Activated CD4-positive, alpha-beta T cell treated with anti-CD3 and anti-CD28 coated beads for 36 hours (primary cell): ENCODE measurements at places on chromosomes 2 and 18.

DNA sequence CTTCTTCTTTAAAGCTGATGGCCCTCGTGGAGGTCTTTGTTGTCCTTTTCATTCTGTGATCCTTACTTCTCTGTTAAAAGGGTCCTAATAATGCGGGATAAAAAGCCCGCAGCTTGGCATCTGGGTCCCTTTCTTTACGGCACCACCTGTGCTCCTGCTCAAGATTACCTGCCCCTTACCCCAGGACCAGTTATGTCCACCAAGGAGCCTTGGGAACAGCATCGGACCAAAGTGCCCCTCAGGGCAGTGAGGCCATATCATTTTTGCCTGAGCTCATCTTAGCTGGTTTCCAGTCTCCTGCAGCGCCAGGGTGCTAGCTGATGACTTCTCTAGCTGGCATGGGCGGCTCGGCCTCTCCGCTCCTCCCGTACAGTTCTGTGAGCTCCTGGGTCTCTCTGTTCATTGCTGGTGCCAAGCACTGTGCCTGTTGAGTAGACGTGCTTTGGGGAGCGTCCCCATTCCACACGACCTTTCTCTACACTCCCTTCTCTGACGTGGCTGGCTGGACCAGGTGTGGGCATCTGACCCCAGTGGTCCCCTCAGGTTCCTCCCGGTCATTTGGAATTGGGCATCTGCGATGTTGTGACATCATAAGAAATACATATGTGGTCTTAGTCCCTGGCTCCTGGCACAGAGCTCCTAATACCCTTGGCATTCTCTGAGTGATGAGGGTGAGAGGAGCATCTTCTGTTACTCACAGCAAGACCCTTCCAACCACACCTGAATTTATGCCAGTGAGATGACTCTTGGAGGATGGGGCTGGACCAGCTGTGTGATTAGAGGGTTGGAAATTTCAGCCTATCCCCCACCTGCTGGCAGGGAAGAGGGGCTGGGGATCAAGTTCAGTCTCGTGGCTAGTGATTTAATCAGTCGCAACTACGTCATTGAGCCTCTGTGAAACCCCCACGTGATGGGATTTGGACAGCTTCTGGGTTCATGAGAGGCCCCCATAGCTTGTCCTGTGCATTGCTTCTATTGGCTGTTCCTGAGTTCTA, 134.2 kb upstream of the HS6ST1 start:
- no peak for DNase-seq

GRCh38 chr2:9720352-9721093, 89.7 kb upstream of the YWHAQ start:
- no peak for DNase-seq

DNA sequence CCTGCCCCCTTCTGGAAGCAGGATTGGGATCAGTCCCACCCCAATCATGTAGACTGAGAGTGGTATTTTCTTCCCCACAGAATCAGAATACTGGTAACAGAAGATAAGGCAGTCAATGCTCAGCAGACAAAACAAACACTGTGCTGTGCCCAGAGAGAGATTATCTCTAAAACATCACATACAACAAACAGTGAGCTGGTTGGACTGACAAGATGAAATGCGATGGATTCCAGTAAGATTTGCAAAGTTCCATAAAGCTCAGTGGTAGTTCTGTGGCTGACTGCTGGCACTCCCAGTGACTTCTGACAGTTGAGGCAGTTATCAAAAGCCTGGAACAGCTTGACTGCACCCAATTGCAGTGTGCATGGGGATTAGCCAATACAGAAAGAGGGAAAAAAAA, 311.5 kb upstream of the MGAT5 start:
- DNase-seq = no peak

GRCh38 chr2:193549661-193550060, 1354.9 kb upstream of the TMEFF2 start:
- DNase-seq = no peak

DNA sequence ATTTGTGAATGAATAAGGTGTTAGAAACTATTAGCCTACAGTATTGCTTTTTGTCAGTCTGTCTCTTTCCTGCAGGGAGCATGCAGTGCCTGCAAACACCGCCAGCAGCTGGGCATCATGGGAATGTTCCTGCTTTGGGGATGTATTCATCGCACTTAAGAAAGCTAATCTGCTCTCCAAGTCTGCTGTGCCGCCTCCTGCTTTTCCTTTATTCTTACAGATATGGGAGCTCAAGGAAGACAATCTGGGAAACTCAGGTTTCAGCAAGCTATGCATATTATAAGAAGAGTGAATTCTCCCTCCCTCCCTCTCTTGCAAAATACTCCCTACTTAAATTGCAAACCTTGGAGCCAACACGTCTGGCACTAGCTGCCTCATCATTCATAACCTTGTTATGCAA, 479.2 kb upstream of the ACVR2A start:
- DNase-seq = no peak

GRCh38 chr18:59008302-59008974, 131.2 kb upstream of the SEC11C start:
- DNase-seq = no peak

DNA sequence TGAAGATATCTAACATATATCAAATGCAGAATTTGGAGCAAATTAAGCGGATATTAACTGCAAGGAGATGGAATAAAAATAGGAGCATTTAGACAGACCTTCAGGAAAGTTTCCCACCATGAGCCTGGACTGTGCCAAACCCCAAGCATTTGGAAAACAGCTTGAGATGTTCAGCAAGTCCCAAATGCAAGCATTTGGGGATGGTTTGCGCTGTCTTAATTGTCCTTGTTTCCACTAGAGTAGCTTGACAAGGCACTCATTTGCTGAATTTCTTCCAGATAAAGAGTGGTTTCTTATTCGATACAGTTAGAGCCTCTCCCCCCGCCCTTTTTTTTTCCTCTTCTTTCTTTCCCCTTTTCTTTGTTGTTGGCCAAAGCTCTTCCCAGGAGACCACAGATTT, 77.1 kb upstream of the CDC42EP3 start:
- no peak for DNase-seq

DNA sequence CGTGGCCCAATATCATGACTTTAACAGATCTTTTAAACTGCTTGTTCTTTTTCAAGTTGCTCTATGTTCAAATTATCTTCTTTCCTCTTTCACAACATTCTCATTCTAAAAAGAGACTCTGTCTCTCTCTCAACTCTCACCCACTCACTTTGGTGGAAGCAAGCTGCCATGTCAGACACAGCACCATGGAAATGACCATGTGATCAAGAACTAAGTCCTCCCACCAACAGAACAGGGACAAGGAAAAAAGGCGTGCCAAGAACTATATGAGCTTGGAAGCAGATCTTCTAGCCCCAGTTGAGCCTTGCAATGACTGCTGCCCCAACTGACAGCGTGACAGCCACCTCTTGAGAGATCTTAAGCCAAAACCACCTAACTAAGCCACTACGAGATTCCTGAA, 23.9 kb downstream of the BAZ2B start:
- no peak for DNase-seq

- DNase-seq = no peak
Measured at GRCh38 chr2:208607694-208608093, 201.1 kb downstream of the PTH2R start.

DNA sequence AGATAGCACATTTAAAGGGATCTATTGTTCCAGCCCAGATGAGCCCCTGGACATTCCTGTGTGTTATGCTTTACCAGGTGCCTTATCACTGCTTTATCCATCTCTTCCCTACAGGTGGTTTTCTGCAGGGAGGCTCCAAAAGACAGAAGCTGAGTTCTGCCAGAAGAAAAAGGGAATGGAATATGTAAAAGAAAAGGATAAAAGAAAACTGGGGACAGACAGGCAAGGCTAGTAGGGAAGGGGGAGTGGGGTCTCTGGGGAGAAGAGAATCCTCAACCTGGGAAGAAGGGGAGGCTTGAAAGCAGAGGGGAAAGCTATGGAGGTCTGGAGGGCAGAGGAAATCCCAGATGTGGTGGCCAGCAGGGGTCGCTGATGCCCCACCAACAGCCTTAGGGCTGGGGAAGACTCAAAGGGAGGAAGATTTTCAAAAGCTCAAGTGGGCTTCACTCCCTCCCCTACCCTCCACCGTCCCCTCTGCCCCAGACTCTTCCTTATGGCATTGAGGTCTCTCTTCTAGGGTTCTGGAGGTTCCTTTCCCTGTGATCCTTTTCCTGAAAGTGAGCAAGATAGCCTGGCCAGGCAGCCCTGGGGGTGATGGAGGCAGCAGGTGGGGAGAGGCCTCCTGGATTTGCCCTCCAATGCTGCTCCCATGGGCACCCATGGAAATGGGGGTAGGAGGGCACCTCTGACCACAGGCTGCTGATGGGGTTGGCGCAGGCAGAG, 178.1 kb upstream of the PKDCC start:
- peak; percentile 86 for DNase-seq

DNA sequence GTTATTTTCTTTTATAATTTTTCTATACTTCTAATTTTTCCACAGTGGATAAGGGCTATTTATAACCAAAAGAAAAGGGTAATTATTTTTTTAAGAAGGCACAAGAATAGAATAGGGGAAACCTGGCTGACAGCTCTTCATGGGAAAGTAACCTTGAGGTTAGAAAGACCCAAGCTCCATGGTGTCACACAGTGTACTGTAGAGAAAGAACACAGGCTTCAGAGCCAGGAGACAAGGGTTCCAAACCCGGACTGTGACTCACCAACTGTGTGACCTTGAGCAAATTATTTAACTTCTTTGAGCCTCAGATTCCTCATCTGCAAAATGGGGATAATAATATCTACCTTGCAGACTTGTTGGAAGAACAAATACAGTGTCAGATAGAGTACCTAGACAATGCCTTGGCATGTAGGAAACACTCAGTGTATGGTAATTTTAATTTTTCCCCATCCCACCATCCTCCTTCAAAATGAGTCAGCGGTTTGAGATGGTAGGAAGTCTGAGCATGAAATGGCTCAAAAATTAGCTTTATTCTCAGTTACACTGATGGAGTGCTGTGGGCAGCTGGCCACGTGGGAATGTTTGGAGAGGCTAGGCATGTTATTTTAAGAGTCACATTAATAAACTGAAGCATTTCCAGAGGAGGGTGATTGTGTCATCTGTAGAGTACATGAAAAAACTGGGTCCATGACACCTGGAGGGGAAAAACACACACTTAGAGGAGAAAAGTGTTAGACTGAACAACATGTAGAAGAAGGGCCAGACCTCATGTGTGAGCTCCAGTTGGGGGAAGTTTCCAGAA, 36.7 kb downstream of the TMEM37 start:
- DNase-seq = no peak

DNA sequence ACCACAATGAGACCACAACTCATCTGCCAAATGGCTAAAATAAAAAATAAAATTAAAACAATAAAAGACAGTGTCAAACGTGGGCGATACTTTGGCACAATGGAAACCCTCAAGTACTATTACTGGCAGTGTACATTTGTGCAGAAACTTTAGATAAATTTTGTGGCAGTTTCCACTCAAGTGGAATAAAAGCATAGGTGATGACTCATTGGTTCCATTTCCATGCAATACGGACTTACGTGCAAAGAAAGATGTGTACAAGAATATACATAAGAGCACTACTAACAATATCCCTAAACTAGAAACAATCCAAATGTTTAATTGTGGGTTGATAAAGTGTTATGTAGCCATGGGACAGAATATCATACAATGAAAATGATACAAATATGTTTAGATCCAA, 259.0 kb upstream of the HNMT start:
- DNase-seq = no peak

- no peak for DNase-seq
Measured at GRCh38 chr2:213757525-213757924, 473.3 kb downstream of the SPAG16 start.

DNA sequence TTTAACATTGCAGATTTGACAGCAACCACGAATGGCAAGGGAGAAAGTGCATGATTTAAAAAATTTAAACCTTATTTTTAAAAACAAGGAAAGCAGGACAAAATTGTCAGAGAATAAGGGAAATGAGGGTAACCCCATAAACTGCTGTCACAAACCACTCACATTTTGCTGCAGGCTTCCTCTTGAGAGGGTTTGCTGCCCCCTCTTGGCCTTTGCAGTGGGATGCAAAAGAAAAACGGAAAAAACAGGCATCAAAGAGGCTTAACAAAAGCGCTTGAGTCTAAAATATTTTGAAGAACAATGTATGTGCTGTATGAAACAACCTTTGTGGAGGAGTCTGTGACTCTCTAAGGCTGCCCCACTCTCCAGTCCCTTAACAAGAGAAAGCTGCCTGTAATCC, 91.6 kb downstream of the TMX3 start:
- DNase-seq = peak; percentile 48

DNA sequence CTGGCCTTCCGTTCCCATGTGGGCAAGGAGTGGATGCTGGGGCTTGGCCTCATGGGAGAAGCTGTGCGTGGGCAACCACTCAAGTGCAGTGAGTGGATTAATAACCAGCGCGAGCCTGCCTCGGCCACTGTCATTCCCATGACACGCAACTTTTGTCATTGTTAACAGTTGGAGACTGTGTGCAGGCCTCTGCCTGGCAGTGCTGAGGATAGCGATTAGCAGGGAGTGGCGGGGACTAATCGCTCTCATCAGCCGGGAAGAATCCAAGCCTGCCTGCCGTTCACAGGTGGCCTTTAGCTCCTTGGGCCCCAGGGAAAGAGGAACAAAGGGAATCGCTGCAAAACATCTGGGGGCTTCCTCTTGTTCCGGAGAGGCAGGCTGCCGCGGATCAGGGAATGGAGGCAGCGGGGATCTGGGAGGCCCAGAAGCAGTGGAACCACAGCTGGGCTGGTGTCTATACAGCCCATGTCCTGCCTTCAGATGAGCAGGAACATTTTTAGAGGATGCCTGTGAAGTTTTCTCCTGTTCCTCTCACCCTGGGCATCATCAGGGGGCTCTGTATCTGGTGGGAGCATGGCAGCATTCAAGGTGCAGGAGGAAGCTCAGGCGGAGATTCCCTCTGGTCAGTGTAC, 53.8 kb downstream of the CTIF start:
- DNase-seq = no peak

GRCh38 chr2:134181219-134181618, 72.7 kb upstream of the MGAT5 start:
- peak; percentile 30 for DNase-seq

DNA sequence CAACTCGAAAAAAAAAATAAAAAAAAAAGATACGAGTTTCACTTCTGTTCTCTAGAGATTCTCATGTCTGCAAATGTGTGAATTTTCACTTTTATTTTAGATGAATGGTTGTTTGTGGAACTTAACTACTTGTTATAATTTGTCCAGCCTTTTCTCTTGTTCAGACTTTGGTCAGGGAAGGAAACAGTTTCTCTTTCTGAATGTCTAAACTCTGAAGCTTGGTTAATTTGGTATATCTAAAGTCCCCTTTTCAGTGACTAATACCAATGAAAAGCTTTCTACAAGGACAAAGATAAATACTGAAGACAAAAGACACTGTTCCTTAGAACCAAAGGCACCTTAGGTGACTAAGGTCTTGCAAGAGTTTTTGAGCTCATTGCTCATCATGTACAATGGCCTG, 144.4 kb upstream of the PIEZO2 start:
- no peak for DNase-seq

GRCh38 chr2:53952519-53952918, 18.3 kb downstream of the PSME4 start:
- no peak for DNase-seq

DNA sequence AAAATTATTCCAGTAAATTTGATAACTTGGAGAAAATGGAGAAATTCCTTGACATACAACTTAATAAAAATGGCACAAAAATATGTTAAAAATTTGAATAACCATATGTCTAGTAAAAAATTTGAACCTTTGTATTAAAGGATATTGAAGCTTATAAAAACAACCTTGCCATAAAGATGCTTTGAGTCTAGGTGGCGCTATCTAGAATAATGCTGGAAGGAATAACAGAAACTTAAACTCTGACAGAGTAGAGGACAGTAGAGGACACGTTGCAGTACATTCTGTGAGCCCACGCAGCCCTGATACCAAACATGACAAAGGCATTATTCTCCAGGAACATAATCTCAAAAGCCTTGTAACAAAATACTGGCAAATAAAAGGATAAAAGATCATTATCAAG, 44.7 kb upstream of the ALKAL2 start:
- no peak for DNase-seq
